Nephron progenitor cell (in vitro differentiated cells): ENCODE measurements at places on chromosomes 13 and 19.

- no peak overlapping the region for H3K27ac ChIP-seq
- peaks cover 1% of the 10 kb centered on the region for H3K27me3 ChIP-seq
- H3K4me1 ChIP-seq: peaks cover 16% of the 10 kb centered on the region
- H3K36me3 ChIP-seq: no peaks in the 10 kb centered on the region
Observed at GRCh38 chr13:108915095-108915633, 285.8 kb downstream of the MYO16 start.

DNA sequence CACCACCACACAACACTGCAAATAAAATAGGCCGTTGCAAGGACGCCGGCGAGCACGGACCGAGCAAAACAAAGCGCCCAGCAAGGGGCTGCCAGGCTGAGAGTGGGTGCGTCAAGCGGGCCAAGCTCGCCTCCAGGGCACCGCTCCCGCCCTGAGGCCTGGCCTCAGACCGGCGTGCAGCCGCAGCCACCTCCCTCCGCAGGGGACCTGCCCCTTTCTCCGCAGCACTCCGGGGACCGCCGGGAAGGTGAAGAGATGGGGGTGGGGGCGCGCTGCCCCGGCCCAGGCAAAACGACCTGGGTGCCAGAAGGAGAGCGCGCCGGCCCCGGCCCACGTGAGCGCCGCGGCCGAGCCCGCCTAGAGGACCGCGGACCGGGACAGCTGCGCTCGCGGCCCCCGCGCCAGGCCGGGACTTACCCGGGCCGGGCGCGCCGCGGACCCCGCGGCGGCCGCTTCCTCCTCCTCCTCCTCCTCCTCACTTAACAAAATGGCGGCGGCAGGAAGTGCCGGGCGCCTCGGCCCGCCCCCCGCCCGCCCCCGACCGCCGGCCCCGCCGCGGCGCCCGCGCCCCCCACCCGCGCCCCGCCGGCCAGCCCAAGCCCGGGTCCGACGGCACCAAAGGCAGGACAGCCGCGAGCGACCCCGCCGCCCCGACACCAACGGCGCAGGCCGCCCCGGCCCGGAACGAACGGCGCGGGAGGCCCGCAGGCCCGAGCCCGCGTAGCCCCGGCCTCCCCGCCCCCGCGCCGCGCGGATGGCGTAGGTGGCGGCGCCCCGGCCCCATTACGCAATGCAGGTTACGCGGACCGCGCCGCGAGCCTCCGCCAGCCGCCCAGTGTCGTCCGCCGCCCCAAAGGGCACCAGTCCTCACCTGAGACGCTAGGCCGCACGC is 674 bp downstream of the BRD4 start:
- DNase-seq: peak; percentile 57
- peaks cover 18% of the 10 kb centered on the region for H3K36me3 ChIP-seq
- peak overlapping the region; percentile 97 for H3K4me3 ChIP-seq
- peak overlapping the region; percentile 97 for H3K27ac ChIP-seq

GRCh38 chr19:39276740-39277139 is 8.5 kb downstream of the IFNL2 start:
- peaks cover 74% of the 10 kb centered on the region for H3K27me3 ChIP-seq
- no peak for DNase-seq
- H3K4me1 ChIP-seq: no peaks in the 10 kb centered on the region

DNA sequence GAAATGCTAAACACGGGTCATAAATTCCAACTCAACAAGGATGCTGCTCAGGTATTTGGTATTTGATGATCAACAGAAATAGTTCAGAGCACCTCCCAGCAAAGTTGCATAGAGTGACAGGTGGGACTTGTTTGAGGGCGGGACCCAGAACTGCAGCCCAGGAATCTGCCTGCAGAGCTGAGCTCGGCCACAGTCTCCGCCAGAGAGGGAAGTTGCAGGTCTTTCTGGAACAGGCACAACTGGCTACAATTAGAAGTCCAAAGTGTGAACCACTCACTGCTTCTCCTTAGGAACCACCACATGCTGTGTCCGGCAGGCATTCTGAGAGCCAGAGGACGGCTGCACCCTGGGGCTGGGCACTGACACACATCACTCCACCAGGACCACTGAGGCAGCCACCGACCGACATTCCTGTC is 1.1 kb downstream of the SLC15A1 start:
- no peak overlapping the region for H3K27ac ChIP-seq
- peak overlapping the region; percentile 83 for H3K4me3 ChIP-seq
- peaks cover 8% of the 10 kb centered on the region for H3K36me3 ChIP-seq
- peak; percentile 26 for DNase-seq
- peaks cover 7% of the 10 kb centered on the region for H3K4me1 ChIP-seq

GRCh38 chr19:52190487-52191293 is 838 bp downstream of the PPP2R1A start:
- DNase-seq: peak; percentile 25
- H3K36me3 ChIP-seq: peaks cover 42% of the 10 kb centered on the region
- peaks cover 39% of the 10 kb centered on the region for H3K4me1 ChIP-seq
- no peaks in the 10 kb centered on the region for H3K27me3 ChIP-seq
- peak overlapping the region; percentile 90 for H3K27ac ChIP-seq

- H3K27me3 ChIP-seq: peaks cover 2% of the 10 kb centered on the region
- H3K4me1 ChIP-seq: no peaks in the 10 kb centered on the region
- no peak overlapping the region for H3K4me3 ChIP-seq
- H3K36me3 ChIP-seq: peaks cover 4% of the 10 kb centered on the region
Observed at GRCh38 chr13:58434943-58435342, 803.4 kb downstream of the PCDH17 start.

DNA sequence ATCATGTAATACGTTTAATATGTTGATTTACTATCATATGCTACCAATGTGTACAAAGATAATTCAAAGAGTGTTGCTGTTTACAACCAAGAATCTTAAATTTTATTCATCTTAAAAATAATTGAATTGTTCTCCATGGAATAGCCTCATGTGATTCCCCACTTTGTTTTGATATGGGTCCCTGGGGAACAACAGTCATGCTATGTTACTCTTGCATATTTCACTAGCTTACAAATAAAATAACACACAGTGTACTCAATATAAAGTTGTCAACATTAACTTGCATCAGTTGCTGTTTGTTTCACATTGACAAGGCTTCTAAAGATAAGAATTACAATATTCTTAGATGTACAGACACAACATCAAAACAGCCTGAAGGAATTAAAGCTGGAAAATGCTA is 2.3 kb downstream of the ENOX1 start:
- no peaks in the 10 kb centered on the region for H3K36me3 ChIP-seq
- H3K27me3 ChIP-seq: peaks cover 80% of the 10 kb centered on the region
- no peak for DNase-seq
- H3K27ac ChIP-seq: no peak overlapping the region
- H3K4me3 ChIP-seq: no peak overlapping the region

- DNase-seq: no peak
- no peaks in the 10 kb centered on the region for H3K36me3 ChIP-seq
- H3K27ac ChIP-seq: no peak overlapping the region
- no peak overlapping the region for H3K4me3 ChIP-seq
Observed at GRCh38 chr13:28410096-28410495, 84.8 kb downstream of the FLT1 start.

GRCh38 chr19:58450856-58451357 is 515 bp upstream of the ZNF324B start:
- peaks cover 12% of the 10 kb centered on the region for H3K36me3 ChIP-seq
- DNase-seq: no peak
- H3K4me3 ChIP-seq: peak overlapping the region; percentile 93

GRCh38 chr13:86986448-86986847 is 684.7 kb upstream of the SLITRK5 start:
- peaks cover 4% of the 10 kb centered on the region for H3K27me3 ChIP-seq
- no peak overlapping the region for H3K27ac ChIP-seq
- H3K4me1 ChIP-seq: peaks cover 6% of the 10 kb centered on the region
- no peak for DNase-seq
- no peaks in the 10 kb centered on the region for H3K36me3 ChIP-seq

DNA sequence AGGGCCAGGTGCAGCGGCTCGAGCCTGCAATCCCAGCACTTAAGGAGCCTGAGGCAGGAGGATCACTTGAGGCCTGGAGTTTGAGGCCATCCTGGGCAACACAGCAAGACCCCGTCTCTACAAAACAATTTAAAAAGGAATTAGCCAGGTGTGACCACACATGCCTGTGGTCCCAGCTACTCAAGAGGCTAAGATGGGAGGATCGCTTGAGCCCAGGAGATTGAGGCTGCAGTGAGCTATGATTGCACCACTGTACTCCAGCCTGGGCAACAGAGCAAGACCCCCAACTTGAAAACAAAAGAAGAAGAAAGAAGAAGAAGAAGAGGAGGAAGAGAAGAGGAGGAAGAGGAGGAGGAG is 47.7 kb downstream of the LATS2 start:
- H3K36me3 ChIP-seq: peaks cover 14% of the 10 kb centered on the region
- peaks cover 75% of the 10 kb centered on the region for H3K4me1 ChIP-seq
- peak overlapping the region; percentile 98 for H3K27ac ChIP-seq
- peak overlapping the region; percentile 55 for H3K4me3 ChIP-seq
- no peak for DNase-seq

DNA sequence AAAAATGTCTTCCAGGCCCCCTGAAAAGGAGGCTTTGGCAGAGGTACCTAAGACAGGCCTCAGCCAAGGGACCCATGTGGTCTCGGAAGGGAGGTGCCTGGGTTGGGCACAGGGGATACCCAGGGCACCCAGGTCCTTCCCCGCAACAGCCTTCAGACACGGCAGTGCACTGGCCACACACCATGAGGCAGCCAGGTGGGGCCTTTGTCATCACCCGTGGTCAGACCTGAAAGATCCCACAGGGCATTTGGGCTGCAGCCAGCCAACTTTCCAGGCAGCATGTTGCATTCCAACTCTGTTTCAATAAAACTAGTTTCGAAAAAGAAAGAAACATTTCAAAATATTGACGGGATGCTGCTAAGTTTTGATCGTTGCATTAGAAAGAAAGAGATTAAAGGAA is 4.7 kb upstream of the TUBGCP3 start:
- H3K4me1 ChIP-seq: peaks cover 10% of the 10 kb centered on the region
- peaks cover 12% of the 10 kb centered on the region for H3K27me3 ChIP-seq
- no peak for DNase-seq
- H3K4me3 ChIP-seq: no peak overlapping the region
- H3K36me3 ChIP-seq: peaks cover 5% of the 10 kb centered on the region

DNA sequence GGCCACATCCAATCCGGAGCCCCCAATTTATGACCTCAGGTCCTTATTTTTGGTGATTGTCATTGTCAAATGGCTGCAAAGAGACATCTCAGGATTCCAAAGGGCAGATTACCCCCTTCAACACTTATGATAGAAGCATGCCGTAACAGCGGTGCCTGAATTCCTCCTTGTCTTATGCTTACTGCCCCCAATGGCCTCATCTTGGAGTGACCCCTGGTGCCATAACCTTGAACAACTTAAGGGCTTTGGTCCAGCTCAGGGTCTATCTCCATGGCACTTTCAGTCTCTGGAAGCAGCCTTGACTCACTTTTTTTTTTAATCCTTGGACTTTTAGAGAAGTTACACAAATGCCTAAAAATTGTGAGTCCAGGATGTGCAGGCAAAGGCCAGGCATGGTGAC is 171.6 kb upstream of the ZNF507 start:
- H3K27me3 ChIP-seq: peaks cover 23% of the 10 kb centered on the region
- no peak for DNase-seq
- H3K36me3 ChIP-seq: no peaks in the 10 kb centered on the region

- no peak overlapping the region for H3K27ac ChIP-seq
- peaks cover 8% of the 10 kb centered on the region for H3K27me3 ChIP-seq
- no peak overlapping the region for H3K4me3 ChIP-seq
- H3K4me1 ChIP-seq: peaks cover 23% of the 10 kb centered on the region
- H3K36me3 ChIP-seq: peaks cover 5% of the 10 kb centered on the region
- DNase-seq: no peak
Observed at GRCh38 chr19:31952693-31953092, 392.7 kb upstream of the ZNF507 start.

DNA sequence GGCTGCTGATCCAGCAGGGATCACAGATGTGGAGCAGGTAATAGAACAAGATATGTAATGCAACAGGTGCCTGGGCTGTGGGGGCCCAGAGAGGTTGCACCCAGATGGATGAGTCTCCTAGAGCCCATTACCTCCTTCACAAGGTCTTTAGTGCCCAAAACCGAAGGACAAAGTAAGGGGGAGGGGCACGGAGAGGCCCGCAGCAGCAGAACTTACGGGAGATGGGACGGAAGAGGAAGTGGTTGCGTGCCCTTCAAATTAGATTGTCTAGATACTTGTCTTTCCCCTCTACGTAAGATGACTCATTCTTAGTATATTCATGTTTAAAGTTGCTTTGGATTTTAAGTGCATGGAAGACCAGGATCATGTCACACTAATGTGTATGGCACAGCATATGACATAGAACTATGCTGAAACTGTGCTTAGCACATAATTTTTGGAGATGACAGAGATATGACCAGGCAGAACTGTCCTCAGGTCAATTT is 5.7 kb upstream of the MRPS31 start:
- H3K4me1 ChIP-seq: peaks cover 16% of the 10 kb centered on the region
- no peak overlapping the region for H3K27ac ChIP-seq
- H3K4me3 ChIP-seq: no peak overlapping the region
